ENCODE measurements at places on chromosomes 7 and 10.

DNA sequence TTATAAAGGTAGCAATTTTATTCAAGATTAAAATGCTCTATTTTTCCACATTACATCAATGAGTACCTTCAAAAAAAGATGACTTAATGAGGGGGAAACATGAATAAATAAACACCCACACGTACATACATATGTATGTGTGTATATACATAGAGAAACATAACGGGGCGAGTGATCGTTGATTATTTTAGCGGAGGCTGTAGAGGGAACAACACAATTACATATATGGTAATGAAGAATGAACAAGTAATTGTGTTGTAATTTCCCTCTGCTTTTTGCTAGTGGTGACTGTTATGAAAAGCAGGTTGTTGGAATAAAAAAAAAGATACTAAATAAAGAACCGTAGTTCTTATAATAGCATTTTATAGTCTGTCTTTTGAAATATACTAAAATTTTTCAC lies 63.2 kb downstream of the CACNB2 start:
- DNase-seq: no peak

DNA sequence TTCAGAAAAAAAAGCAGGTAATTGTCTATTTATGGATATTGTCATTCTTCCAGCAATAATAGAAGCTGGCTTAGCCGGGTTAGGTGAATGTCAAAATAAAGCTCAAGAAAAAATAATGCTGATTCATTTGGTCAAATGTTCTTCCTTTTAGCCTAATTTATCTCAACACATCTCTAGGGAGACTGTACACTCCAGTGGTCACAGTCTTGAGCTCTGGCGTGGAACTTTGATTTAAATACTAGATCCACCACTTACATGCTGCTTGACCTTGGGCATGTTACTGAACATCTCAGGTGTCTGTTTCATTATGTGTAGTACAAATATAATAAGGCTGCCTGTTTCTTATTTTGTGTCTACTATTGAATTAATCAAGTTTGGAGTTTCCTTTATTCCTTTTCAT lies 22.0 kb downstream of the PRTFDC1 start:
- no peak for DNase-seq

- DNase-seq: no peak
These were observed 90.8 kb upstream of the KLF6 start for GRCh38 chr10:3875842-3876235.

DNA sequence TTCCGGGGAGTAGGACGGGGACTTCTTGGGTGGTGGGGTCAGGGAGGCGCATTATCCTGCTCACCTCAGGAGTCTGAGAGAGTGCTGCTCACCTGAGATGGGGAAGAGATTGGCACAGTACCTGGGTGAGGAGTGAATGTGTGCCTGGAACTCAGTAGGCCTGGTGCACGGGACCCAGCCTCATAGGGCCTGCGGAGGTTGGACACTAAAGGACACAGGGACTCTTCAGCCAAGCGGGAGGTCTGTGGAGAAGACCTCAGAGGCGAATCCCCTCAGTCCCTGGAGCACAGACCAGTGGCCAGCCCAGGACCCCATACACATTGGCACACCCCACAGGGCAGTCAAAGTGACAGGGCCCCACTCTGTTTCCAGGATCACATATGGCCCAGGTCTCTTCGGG lies 73.2 kb downstream of the OAT start:
- DNase-seq: no peak

DNA sequence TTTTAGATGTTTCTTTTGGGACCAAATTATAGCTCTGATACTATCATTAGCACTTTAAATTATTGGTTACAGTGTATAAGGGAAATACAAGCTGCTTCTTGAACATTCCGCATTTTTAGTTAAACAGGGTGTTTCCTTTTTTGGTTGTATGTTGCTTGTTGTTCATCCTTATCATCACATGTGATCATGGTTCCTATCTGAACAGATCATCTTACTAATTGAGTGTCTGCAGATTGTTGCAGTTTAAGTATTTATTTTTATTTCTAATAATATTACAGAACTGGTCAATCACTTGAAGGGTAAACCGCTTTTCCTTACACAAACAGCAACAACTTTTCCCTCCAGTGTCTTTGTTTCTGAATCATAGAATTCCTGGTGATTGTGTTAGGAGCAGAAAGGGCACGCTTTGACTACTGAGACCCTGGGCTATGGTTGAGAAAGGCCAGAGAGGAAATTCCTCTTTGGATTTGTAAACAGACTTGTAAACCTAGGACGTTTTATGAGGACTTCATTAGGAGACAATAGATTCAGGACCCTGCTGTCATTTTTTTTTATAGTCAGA lies 37.2 kb downstream of the CHN2 start:
- DNase-seq: no peak

DNA sequence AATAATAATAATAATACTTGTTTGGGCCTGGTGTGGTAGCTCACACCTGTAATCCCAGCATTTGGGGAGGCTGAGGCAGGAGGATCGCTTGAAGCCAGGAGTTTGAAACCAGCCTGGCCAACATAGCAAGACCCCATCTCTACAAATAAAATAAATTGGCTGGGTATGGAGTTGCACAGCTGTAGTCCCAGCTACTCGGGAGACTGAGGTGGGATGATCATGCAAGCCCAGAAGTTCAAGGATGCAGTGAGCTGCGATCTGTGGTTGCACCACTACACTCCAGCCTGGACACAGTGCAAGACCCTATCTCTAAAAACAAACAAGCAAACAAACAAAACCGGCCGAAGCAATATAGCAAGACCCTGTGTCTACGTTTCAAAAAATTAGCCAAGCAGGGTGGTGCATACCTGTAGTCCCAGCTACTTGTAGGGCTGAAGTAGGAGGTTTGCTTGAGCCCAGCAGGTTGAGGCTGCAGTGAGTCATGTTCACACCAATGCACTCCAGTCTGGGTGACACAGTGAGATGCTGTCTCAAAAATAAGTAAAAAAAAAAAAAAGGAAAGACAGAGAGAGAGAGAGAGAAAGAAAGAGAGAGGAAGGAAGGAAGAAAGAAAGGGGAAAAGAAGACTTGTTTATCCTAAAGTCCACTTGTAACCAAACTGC lies 85.6 kb upstream of the KDM7A start:
- DNase-seq: no peak

GRCh38 chr10:42988069-42988468 lies 88.8 kb upstream of the RET start:
- DNase-seq: no peak

- no peak for DNase-seq
These were observed 222.2 kb downstream of the ELFN1 start for GRCh38 chr7:1892011-1892965.

GRCh38 chr7:28070297-28071055 lies 110.1 kb downstream of the JAZF1 start:
- no peak for DNase-seq

- no peak for DNase-seq
These were observed 16.5 kb downstream of the MAT1A start for GRCh38 chr10:80272793-80273522.

GRCh38 chr7:114790521-114790920 lies 131.4 kb upstream of the MDFIC start:
- DNase-seq: no peak

- DNase-seq: peak; percentile 32
These were observed 563 bp downstream of the STAM start for GRCh38 chr10:17644485-17644943.

DNA sequence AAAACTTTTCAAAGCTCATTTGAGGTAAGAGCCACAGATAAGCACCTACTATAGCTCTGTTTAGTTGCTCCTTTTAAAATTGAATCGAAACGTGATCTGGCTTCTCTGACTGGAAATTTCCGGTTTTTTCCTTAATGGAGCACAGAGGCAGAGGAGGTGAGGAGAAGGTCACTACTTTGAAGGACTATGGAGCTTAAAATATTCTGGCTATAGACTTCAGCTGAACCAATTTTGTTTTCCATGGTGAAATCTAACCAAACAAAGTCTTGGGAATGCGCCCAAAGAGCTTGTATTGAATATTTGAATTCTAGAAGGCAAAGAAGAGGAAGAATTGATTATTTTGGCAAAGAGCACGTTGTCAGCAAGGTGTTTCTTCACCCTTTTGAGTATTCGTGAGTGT lies 711.1 kb downstream of the SUGCT start:
- DNase-seq: no peak

DNA sequence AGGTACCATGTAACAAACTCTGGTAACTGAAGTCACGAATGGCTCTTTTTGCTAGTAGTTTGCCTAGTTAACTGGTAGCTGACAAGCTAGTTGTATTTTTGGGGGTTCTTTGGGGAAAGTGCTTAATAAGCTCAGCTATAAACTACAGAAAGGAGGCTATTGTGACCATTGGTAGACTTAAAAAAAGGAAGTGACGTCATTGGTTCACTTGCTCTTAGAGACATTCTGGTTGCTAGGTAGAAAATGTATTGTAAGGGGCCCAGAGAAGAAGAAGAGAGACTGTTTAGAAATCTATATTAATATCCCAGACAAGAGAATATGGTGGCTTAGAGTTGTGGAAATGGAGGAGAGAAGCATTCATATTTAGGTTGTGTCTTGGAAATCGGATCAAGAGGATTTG lies 103.0 kb downstream of the NXPH1 start:
- no peak for DNase-seq

DNA sequence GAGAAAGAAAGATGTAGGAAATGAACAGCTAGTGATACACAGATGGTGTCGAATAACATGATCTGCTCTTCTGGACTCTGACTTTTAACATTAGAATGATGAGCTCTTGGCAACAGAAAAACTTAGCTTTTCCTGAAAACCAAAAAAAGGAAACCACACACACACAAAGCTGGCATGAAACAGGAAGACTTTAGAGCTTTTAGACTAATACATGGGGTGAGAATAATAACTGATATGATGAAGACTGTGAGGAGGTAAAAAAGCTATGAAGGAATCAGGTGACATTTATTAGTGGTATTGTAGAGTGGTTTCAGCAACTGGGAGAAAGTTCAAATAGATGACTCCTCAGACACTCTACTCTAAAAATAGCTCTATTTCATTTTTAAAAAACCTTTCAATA lies 491.9 kb downstream of the PARD3 start:
- no peak for DNase-seq

DNA sequence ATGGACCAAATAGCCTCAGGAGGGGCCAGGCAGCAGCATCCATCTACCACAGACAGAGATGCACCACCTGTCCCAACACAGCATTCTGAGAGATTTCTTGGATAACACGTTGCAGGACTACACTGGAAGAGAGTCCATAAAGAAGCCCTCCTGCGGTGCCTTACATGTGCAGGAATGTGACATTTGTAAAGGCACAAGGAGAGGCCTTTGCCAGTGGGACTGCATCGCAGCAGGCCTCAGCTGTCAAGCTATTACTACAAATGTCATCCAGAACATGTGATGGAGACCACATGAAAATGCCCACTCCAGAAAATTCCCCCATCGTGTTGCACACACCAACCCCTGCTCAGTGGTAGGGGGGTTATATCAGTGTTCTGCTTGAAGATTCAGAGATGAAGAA lies 77.4 kb downstream of the ATXN7L1 start:
- DNase-seq: no peak

GRCh38 chr10:102285133-102285532 lies 39.8 kb downstream of the GBF1 start:
- DNase-seq: no peak

DNA sequence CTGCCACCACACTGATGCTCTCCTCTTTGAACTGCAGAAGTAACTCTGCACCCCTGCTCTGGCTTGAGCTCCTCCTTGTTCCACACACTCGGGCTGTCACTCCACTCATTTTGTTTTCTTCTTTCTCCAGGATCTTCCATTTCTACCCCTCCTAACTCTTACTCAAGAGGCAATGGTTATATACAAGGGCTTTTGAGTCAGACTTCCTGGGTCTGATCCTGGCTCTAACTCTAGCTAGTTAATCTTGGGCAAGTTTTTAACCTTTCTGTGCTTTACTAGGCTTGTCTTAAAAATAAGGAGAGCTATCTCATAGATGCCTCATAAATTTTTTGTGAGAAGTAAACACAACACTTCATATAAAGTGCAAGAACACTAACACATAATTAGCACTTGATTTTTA lies 45.3 kb upstream of the GNAI1 start:
- DNase-seq: no peak

DNA sequence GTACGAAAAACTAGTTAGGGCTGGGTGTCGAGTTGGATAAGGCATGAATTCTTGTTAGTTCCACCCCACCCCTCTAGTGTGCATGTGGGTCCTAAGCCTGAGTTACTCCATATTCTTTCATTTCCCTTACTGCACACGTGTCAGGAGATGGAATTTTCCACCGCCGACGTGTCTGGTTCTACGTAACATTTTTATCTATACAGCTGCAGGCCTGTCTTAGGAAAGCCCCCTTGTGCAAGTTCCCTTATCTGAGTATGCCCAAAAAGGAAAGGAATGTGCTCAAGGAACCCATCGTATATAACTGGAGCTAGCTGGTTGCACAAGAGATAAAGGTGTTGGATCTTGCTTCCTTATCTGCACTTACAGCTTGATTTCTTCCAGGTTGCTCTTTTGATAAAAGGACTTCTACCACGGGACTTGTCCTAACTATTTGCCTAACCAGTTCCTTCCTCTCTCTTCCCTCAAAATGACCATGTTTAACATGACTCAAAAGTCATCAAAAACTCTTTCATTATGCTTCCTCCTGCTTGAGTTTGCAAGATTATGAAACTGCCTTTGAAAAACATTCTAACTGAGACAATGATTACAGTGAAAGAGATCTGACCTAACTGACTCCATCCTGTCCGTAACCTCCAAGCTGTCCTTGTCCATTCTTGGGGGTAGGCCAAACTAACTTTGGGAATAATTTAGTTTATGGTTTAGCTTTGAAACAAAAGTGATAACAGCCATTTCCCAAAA lies 181.4 kb downstream of the AKR1D1 start:
- DNase-seq: no peak

- peak; percentile 76 for DNase-seq
These were observed 28.2 kb downstream of the SKIDA1 start for GRCh38 chr10:21497177-21497807.

DNA sequence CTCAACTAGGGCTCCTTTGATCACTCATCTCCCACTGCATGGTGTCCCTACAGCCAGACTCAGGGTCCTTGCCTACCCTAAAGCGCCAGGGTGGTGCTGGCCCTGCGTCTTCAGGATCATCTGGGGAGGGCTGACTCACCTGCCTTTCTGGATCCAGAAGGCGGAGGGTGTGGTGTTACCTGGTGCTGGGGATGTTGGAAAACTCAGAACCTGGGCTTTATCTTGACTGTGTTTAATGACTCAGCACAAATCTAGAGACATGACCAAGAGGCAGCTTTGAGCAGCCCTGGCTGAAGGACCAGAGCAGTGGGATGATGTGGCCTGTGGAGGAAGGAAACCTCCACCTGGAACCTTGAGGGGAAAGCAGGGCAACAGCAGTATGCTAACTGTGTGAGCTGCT lies 96.5 kb downstream of the GRK5 start:
- DNase-seq: no peak

DNA sequence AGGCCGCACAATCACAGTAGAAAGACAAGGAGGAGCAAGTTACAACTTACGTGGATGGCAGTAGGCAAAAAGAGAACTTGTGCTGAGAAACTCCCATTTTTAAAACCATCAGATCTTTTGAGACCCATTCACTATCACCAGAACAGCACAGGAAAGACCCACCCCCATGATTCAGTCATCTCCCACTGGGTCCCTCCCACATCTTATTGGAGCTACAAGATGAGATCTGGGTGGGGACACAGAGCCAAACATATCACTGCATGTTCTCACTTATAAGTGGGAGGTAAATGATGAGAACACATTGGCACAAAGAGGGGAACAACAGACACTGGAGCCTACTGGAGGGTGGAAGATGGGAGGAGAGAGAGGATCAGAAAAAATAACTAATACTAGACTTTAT lies 32.4 kb downstream of the NOLC1 start:
- no peak for DNase-seq

GRCh38 chr10:30546511-30546910 lies 83.0 kb downstream of the LYZL2 start:
- DNase-seq: no peak

Measured in NCI-H1092 treated with DMSO at 0.1 percent for 48 hours (cell line).